ENCODE measurements at places on chromosomes 4 and X. TPM values are rescaled to one million over a fixed set of nuclear protein-coding genes. Genes with fewer than 3 reads are reported as not detected.

DNA sequence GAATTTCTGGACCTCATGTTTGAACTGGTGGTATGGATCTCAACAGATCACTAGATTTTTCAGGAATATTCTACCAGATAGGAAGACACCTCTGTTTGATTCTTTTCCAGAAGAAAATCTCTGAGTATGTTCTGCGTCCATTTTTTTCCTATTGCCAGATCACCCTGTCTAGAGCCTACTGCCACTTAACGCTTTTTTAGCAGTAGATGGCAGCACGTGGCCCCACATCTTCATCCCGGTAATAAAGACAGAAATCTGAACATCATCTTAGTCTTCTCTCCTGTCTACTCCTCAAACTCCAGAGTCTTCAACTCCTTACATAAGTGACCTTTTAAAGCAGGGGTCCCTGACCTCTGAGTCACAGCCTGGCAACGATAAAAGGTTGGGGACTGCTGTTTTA is 184.7 kb downstream of the TMA16 start:
- peak; percentile 23 for DNase-seq

GRCh38 chrX:106976416-106976815 is 23.6 kb downstream of the MORC4 start:
- no peak for DNase-seq

- no peak for DNase-seq
These were observed 572.5 kb downstream of the MAGEB5 start for GRCh38 chrX:26788402-26788998.

DNA sequence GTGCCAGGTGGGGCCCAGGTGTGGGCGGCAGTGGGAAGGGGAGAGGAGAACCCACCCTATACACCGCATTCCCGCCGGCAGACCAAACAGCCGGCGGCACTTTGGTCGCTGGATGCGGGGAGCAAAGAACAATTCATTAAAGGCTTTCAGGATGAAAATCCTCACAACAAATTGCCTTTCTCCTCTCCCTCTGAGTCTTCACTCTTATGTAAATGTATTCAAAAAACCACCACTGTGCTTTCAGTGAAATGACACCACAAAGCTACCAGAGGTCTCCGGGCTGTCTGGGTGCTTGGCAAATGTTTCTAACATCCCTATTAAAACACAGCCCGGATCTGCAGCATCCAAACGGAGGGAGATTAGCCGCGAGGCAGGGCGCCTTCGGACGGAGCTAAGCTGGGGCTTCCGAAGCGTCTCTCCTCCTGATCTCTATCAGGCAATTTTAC is 171.8 kb upstream of the TBL1X start:
- no peak for DNase-seq

DNA sequence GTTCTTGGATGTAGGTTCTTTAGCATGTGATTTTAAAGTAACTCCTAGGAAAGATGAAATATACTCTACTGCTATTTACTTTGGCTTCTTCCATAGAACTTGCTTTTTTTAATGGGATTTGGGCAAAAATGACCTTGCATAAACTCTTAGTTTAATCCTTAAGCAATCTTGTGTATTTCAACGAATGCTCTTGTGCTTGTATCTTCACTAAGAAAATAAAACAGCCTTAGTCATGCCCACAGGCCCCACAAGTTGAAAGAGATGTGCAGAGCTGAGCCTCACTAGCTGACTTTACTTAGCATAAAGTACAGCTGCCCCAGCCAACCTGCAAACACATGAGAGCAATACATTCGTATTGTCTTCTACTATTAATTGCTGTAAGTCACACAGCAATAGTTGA is 1609.2 kb downstream of the STIM2 start:
- DNase-seq = no peak

TCP11X2 gene
- total RNA-seq = not detected
